ENCODE measurements at places on chromosomes 6 and 20.

GRCh38 chr6:33171880-33172687 lies 20.2 kb downstream of the COL11A2 start:
- DNase-seq: no peak

- DNase-seq: no peak
Measured at GRCh38 chr6:26550250-26550993, 12.3 kb downstream of the HMGN4 start.

DNA sequence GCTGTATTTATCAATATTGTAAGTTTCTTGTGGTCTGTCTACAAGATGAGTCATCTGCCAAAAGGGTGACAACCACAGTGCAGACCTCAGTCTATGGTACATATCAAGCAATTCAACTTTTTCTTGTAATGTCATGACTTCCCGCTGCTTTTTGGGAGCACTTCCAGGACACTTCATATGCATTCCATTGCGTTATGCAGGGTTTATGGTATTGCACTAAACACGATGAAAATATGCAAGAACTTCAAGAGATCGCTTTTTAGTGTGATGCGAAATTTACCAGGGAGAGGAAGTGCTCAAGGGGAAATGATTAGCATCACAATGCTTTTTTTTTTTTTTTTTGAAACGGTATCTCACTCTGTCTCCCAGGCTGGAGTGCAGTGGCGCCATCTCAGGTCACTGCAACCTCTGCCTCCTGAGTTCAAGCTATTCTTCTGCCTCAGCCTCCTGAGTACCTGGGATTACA lies 166.5 kb downstream of the TFAP2A start:
- no peak for DNase-seq

GRCh38 chr6:9458424-9458823 lies 956.5 kb downstream of the TFAP2A start:
- no peak for DNase-seq
